ENCODE measurements at places on chromosomes 11 and 22.

DNA sequence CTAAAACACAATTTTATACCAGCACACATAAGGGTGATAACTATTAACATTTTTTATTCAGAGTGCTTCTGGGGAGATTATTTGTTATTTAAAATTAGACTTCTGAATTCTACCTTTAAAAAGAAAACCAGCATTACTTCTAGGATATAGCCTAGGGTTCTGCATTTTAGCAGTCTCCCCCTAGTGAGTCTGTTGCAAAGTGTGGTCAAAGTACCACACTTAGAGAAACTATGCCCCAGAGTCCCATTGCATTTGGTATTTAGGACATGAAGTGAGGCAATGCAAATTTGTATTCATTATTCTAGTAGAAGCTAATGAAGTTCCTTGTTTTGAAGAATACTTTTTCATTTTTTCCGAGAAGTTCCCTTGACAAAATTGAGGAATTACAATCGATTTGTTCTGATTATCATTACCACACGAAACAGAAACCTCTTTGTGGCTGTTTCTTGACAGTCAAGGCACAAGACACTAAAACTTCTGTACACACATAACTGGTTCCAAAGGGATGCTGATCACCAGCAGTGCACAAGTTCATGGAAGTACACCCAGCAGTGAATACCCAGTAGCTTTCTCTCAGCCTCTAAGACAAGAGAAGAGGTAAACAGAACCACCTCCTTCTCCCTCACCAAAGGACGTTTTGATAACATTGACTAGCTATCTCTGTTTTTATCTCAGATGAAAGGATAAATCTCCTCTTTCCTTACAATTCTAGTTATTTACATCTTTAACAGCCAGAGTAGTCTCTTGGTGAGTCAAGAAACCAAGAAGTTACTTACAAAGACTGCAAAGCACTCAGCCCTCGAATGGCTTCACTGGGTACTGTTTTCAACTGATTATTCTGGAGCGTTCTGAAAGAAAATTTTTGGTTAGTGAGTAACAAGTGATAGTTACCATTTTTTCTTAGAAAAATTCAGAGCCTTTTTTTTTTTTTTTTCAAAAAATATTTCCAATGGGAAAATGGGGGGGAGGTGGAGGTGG lies 27.6 kb upstream of the CCDC34 start:
- DNase-seq = no peak

- DNase-seq = no peak
Measured at GRCh38 chr22:37401401-37402183, 25.7 kb downstream of the ELFN2 start.

- DNase-seq = no peak
Measured at GRCh38 chr11:93841446-93841845, 9.0 kb downstream of the VSTM5 start.

- DNase-seq = no peak
Measured at GRCh38 chr22:49869845-49870712, 16.4 kb downstream of the ZBED4 start.

GRCh38 chr11:35918716-35919115 lies 25.1 kb upstream of the LDLRAD3 start:
- no peak for DNase-seq

DNA sequence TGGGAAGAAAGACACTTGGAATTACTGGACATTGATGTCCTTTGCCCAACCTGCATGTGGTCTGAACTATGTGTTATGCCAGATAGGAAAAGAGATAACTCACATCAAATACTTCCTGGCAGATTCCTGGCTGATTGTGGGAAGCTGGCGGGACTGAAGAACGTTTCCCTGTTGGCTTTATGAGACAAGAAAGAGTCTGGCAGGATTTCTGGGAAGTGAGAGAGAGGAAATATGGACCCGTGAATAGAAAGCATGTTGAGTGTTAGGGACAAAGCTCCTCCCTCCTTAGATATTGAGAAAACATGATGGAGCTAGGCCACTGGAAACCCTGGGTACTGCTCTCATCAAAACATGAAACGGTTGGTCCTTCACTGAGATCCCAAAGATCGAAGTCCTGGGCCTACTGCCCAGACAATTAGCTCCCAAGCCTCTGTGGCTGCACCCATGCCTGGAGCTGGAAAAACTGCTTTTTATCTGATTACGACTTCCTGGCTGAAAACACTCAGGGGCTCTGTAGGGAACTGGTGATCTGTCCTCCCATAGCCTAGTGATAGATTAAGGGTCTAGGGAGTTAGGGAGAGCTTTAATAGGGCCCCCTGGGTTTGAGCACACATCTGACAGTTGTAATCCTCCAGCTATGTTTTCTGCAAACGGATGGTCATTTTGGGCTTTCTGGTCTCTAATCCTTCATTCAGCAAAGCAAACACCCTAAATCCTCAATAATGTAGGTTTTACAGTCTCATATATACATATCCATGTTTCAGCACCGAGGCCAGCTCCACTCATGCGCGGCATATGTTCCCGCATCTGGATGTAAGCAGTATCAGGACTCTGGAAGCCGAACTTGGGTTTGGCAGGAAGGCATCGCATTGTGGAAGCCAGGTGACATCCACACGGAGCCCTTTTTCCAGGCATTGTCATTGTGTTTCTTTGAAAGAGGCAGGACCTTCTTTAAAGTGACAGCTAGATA lies 6.1 kb upstream of the B3GAT1 start:
- no peak for DNase-seq

- DNase-seq = no peak
Measured at GRCh38 chr11:99505316-99505715, 484.6 kb downstream of the CNTN5 start.

GRCh38 chr22:42860968-42861367 lies 3.9 kb upstream of the ARFGAP3 start:
- DNase-seq = no peak

- DNase-seq = no peak
Measured at GRCh38 chr22:23306926-23307325, 126.6 kb downstream of the BCR start.

DNA sequence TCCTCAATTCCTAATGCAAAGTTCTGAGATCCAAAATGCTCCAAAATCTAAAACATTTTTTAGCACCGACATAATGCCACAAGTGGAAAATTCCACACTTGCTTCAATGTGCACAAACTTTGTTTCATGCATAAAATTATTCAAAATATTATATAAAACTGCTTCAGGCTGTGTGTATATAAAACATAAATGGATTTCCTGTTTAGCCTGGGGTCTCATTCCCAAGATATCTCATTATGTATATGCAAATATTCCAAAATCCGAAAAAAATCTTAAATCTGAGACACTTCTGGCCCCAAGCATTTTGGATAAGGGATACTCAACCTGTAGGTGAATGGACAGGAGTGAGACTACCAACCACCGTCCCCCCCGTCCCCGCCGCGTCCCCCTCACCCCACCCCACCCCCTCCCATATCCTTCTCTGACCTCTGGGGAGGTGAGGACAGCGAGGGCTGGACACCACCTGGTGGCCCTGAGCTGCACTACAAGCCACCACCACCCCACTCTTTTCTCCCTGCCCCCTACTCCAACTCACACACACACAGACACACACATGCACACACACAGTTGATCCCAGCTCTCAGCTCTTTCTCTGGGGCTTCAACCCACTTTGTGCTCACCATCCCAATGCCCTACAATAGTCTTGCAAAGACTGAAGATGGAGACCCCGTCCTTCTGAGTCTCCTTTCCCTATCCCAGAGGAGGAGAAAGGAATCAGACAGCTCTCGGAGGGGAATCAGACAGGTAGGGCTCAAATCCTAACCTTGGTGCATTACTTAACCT lies 101.0 kb downstream of the PDE2A start:
- DNase-seq = no peak

DNA sequence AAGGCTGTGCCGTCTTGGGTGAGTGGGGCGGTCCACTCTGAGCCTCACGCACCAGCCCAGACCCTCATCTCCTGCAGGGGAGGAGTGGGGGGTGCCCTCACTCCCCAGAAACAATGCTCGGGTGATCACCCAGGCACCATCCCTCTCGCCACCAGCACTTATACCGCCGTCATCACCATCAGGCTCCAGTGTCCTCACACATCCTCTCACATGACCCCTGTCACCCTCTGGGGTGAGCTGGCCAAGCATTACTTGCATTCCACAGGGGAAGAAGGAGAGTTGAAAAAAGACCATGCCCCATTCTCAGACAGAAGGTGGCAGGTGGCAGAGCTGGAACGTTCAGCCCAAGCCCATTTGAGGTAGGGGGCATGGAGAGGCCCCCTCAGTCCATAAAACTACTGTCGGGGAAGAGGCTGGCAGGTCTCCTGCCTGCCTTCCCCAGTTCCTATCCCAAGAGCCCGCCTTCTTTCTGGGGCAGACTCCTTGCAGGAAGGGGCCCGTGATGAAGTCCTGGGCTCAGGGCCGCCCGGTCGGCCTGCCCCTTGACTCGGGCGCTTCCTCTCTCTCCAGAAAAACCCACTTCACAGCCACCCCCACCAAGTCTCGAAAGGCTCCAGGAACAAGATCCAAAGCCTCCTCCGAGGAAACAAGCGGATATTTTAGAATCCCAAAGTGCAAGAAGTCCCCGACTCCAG lies 153.3 kb downstream of the DSCAML1 start:
- no peak for DNase-seq

- DNase-seq = no peak
Measured at GRCh38 chr22:26634189-26634588, 12.4 kb downstream of the CRYBA4 start.

GRCh38 chr22:50056214-50056972 lies 1.7 kb downstream of the TTLL8 start:
- no peak for DNase-seq

DNA sequence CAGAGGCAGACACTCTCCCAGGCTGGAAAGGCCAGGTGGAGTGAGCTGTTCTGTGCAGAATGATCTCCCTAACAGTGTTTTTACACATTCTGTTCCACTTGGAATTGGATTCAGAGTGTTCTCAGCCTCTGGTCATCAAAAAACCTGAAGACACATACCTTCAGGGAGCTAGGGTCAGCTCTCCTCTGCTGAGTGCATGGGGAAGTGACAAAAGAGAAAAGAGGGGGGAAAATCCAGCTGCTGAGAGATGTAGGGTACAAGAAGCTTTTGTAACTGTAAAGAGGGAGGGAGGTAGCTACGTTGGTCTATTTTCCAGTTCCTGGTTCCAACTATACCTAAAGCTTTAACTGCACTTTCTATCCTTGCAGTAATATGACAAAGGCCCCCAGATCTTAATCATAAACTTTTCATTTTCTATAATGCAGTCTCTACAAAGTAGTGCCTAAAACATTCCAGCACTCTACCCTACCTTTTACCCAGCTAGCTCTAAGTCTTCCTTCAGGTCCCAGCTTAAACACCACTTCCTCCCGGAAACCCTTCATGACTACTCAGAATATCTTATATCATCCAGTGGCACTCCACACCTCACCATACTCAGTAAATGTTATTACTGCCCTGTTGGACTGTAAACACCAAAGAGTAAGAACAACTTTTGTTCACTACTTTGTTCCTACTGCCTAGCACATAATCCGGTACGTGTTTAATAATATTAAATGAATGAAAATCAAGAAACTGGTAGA lies 9.2 kb downstream of the MAPK1 start:
- DNase-seq = no peak

GRCh38 chr11:11297578-11297977 lies 55.5 kb downstream of the CSNK2A3 start:
- DNase-seq = no peak

DNA sequence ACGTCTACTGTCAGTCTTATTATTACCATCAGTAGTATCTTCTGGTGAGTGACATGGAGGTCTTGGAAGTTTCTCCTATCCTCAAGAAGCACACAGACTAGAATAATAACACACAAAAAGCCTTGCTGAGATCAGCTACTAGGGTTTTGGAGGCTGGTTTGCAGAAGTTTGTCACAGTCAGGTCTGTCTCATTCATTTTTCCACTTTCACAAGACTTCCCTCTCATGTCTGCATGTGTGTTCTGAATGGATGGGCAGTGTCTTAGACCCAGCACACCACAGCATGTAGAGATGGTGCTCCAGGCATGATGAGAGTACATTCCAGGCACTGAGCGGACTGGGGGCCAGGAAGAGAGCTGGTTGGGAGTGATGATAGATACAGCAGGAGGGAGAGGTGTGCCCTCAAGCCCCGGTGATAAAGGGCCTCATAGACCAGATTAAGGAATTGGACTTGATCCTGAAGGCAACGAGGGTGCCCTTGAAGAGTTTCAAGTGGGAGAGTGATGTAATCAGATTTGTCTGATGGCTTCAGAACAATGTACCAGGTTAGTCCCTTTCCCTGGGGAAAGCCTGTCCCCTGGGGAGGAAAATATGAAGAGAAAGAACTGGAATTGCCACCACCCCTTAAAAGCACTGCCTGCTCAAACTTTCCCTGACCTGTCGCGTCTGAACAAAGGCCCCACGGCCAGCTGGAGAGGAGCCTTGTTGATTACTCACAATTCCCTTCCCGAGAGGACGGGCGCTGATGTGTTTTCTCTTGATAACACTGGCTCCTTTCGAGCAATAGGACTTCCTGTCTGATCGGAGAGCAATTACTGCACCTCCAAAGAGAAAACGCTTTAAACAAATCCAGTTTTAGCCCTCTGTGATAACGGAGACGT lies 45.1 kb upstream of the LMO2 start:
- no peak for DNase-seq

DNA sequence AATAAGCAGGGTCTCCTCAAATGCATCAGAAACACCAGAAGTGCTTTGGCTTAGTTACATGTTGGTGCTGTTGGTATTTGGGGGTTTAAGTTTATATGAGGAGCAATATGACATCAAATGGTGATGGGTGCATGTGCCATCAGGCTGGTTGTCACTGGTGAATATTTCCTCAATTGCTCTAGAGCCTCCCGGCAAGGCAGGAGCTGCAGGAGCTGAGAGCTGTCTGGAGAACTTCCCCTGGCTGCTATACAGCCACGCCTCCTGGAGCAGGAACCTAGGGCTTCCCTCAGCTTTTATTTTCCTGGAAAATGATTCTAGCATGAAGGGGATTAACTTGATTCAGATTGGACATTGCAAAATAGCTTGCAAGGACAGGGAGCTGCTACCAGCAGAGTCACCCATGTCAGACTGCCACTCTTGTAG lies 15.8 kb downstream of the IGLL5 start:
- no peak for DNase-seq

- DNase-seq = no peak
Measured at GRCh38 chr22:39897841-39898240, 3.0 kb upstream of the GRAP2 start.

DNA sequence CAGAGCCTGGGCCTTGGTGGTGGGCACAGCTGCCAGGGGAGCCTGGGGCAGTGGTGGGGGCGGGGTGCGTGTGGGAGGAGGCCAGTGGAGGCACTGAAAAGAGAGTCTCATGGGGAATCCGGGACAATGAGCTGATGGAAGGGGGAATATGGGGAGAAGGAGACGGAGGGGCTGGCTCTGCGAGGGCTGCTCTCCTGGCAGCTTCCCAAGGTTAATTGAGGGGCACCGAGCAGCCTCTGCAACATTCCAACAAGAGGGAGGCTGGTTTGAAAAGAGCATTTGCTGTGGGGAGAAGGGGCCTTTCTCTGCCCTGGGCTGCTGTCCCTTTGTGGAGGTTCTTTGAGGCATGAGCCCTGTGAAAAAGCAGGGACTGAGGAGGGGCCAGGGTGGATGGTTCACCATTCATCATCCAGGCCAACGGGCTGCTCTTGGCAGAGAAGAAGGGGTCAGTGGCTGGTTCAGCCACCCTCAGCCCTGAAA lies 9.4 kb upstream of the IGSF9B start:
- no peak for DNase-seq

DNA sequence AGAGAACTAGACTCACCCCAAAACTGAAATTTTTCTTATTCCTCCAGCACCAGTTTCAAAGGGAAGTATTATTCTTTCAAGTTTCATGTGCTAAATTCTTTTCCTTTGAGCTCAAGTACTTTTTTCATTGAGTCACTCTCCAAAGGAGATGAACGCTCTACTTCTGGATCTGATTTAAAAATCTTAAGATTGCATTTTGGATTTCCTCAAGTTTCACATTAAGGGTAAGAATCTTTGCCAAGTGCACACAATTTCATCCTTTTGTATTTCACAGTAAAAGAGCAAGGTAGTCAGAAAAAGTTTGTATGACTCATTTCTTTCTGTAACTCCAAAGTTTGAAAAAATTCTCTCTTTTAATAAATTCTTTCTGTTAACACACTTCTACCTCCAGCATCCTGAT lies 435.5 kb downstream of the RAB38 start:
- DNase-seq = no peak
